ENCODE measurements at places on chromosomes 6 and 20. TPM values are rescaled to one million over a fixed set of nuclear protein-coding genes. Genes with fewer than 3 reads are reported as not detected.
A peak's percentile ranks its signal among the peaks of the same experiment; 100 is the strongest.

DNA sequence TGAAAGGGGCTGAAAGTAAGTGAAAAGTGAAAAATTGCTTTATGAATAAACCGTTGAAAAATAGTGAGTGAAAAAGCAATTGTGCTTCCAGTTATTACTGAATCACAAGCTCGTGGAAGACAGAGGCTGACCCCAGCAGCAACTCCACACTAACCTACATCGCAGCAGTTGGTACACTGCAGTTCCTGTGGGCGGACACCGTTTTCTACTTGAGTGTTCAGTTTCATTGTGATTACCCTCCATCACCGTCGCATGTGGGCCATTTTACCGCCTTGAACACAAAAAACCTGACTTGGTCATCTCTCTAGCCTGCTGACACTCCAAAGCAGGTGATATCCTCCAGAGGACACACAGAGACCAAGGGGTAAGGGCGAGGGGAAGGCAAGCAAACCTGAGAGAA lies 28.4 kb downstream of the PRDM1 start:
- peak; percentile 36 for DNase-seq

- DNase-seq, result no peak
Observed at GRCh38 chr6:108585921-108586536, 25.3 kb downstream of the FOXO3 start.

GRCh38 chr6:155183095-155183494 lies 80.7 kb upstream of the CLDN20 start:
- no peak for DNase-seq

- DNase-seq, result no peak
Observed at GRCh38 chr6:167044696-167045095, 45.5 kb downstream of the CEP43 start.

DNA sequence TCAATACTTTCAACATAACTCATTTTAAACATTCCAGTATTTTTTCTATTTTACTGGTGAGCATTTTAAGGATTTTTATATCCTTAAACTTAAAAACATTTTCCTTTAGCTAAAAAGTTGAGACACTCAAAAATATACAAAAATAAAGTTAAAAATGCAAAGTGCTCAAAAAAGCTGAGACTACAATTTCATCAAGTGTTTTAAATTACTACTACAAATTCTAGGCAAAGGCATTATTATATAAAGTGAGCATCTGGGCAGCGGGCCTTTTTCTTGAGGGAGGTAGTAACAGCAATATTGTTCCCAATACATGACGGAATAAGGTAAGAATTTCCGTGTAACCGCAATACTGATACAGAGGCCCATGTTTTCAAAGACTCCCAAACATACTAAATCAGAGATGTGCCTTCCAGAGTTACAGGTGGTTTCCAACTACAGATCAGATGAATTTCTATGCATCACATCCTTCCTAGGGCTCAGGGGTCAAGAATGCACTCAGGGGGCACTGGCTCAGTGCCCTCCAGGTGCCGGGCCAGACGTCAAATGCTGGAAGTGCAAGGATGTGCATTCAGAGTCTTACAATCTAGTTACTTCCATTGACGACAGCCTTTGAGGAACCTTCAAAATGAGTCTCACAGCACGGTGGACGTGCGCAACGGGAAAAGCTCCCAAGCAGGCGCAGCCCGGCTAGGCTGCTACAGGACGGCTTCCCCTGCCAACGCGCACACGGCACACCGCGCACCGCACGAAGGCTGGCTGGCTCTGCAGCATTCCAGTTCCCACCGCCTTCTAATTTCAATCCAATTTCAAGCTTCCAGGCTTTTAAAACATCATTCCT lies 1.7 kb downstream of the PHF10 start:
- no peak for DNase-seq

DNA sequence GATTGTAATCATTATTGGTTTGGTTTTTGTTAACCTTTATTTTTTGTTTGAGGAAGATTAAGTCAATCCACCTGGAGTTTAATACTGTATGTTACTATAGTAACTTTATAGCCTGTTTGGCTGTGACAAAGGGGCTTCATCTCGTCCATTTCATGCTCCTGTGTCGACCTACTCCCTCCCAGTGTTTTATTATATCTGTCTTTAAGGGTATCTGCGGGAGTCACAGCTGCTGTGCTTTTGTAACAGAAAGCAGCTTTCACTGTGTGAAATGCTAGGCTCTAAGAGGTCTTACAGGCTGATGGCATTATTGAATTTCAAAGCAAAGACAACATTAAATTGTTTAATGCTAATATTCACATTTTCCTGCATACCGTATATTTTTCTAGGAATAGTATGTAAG lies 698.0 kb upstream of the POU3F2 start:
- DNase-seq, result no peak

DNA sequence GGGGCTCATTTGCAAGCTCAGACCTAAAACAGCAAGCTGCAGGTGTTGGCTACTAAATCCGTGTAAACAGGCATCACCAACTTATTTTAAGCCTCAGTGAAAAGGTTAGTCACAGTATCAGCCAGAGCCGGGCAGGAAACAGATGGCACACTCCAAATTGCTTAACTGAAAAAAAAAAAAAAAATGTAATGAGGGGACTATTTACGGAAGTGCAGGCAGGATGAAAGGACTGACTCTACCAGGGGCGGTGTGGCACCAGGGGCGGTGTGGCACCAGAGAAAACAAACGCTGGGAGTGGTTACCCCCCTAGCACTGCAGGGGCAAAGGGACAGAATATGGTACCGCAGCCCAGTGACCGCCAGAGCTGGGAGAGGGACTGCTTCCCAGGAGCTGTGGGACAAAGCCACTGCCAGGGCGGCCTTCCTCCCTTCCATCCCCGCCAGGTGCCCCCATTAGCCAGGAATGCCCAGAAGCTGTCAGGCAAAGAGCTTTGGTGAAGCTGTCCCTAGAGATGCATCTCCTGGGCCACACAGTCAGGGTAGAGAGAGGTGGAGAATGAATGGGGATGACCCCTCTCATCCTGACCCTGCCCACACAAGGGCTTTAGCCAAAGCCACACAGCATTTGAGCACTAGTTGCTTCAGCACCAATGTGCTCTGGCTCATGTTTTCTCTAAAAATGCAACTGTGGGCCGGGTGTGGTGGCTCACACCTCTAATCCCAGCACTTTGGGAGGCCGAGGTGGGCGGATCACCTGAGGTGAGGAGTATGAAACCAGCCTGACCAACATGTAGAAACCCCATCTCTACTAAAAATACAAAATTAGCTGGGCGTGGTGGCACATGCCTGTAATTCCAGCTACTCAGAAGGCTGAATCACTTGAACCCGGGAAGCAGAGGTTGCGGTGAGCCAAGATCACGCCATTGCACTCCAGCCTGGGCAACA lies 39.6 kb upstream of the GFOD1 start:
- DNase-seq, result peak; percentile 5

GRCh38 chr6:41065550-41066026 lies 6.6 kb downstream of the OARD1 start:
- DNase-seq, result no peak

Gene BTNL2
- total RNA-seq, result not detected

DNA sequence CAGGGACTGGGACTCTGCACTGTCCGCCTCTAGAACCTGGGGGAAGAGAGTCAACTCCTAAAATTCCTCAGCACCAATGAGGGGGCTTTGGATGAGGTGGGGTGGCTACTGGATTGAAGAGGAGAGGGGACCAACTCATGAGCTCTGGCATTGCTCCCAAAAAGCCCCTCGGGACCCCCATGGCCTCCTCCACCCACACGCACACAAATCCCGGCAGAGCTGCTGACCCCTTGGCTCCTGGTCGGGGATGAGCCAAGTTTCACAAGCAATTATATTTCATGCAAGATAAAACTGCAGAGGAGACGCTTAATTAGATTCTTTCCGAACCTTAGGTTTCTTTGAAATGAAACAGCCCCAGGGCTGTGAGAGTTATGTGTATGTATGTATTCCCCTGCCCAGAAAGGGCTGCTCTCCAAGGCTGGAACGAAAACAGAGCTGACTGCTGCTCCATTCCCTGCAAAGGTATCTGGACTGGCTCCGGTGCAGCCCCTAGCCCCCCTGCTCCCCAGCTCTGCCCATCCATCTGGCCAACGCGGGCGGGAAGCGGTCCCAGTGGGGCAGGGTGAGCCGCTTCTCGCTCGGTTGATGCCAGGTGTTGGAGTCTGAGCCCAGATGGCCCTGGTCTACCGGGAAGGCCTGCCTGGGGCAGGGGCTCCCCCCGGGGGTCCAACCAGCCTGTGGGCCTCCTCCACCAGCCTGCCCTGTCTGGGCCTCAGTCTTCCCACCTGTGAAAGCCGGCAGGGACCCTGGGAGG lies 46.8 kb upstream of the STX16 start:
- DNase-seq, result no peak

DNA sequence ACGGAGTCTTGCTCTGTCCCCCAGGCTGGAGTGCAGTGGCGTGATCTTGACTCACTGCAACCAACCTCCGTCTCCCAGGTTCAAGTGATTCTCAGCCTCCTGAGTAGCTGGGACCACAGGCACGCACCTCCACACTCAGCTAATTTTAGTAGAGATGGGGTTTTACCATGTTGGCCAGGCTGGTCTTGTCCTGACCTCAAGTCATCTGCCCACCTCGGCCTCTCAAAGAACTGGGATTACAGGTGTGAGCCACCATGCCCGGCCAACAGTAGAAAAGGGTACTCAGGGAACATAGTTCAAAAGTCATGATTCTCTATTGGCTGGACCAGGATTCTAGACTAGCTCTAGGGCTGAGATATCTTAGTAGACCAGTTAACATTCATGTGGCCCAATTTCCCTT lies 5.6 kb downstream of the CSNK2A1 start:
- DNase-seq, result no peak

DNA sequence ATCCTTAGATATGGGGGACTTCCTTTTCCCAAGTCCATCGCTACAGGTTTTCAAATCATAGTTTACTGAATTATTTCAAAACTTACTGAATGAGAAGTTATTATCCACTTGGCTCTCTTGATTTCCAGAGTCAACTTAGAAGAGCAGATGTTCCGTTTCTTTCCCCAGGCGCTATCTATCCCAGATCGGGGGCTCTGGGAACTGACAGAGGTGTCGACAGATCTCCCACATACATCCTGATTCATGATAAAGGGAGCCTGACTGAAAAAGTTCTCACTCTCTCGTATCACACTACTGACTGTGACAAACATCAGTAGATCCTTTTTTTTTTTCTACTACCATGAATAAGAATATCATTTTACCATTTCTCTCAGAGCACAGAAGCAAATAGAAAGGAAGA lies 654.8 kb downstream of the RNF144B start:
- DNase-seq, result no peak

Gene KHDC1L
- total RNA-seq, result not detected

Gene IPCEF1
- 9.7 TPM for total RNA-seq
